ENCODE measurements at places on chromosomes 16 and 17.

DNA sequence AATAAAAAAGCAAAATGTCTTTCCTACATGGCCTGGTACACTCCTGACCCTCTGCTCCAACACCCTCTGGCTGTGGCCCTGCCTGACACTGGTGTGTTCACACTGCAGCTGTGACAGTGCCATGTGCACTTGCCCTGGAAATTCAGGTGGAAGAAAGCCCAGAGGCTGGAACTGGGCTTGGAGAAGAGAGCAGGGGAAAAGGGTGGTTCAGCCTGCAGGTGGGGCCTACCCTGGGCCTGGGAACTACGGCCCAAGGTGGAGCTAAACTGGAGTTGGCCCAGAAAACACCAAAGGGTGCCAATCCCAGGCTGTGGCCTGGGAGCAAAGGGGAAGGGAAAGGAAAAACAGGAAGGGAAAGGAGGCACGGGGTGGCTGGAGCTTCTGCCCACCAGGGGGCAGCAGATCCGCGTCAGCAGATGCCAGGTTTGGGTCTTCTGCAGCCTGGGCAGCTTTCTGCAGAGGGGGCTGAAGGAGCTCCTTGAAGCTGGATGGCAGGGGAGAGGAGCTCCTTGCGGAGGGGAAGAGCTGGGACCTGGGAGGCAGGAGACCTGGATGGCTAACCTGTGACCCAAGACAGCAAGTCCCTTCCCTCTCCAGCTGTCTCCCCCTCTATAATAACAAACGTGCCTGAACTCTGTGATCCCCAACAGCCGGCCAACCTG, 15.4 kb upstream of the CTCF start:
- DNase-seq = no peak

DNA sequence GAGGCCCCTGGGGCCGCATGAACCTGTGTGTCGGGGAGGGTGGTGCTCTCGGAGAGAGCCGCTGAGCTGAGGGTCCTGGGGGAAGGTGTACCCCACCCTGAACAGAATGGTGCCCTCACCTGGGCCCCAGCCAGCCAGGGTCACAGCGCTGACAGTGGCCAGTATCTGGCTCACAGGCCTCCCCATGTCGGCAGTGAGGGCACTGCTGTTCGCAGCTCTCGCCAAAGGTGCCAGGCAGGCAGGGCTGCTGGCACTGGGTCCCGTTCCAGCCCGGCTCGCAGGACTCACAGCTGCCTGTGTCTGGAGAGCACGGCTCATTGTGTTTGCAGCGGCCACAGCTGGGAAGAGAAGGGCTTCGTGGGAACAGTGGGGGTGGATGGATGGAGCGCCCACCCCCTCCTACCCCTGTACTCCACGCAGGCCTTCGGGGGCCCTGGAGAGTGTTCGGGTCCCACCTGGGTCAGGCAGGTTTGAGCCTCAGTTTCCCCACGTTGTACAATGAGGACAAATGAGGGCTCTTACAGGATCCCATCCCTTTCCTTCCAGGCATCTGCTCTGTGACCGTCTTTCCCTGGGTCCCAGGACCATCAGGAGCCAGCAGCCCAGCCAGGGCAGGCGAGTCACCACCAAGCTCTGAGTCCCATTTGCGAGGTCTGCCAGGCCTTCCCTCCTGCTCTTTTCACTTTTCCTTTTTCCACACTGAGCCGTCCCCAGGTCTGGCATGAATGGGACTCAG, 5.0 kb downstream of the SCARF1 start:
- DNase-seq = no peak

GRCh38 chr17:5826384-5826783, 242.1 kb upstream of the NLRP1 start:
- no peak for DNase-seq

DNA sequence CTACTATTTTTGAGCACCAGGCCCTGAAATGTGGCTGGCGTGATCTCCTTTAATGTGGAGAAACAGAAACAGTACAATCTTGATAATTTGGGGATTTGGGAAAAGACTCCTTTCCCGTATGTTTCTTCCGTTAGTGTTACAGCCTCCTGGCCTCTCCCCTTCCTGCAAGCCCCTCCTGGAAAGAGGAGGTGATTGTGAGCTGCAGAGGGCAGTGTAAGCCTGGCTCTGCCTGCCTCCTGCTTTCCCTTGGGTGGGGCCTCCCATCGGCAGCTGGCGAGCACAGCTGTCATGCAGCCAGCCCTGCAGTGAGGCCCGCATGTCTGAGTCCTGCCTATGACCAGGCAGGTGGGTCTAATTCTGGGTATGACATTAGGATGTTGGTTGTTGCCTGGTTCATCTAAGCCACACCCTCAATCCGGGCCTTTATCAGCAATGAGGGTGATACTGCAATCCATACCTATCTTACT, 48.7 kb upstream of the WSB1 start:
- DNase-seq = peak; percentile 79

DNA sequence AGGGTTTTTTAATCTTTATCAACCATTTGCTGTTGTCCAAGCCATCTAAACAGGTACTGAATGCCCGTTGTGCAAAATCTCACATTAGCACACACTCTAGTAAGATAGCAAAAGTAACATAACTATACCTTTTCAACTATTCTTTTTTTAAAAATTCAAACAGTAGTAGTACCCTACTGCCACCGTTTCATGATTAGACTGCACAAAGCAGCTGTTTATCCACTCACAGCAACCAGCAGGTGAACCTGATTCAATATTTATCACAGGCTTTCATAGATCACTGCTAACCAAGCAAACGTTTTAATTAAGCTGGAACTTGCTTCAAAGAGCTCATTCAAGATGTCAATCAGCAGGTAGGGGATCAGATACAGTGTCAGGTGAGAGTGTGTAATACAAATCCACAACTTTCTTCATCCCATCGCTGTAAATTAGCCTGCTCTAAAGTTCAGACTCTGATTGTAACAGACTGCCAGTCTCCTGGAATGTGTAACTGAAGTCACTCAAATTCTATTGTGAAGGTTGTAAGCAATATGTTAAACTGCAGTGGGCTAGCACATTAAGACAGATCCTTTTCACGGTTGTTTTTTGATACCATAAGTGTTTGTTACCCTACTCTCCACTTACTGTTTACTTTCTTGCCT, 47.3 kb downstream of the BRIP1 start:
- DNase-seq = no peak

GRCh38 chr17:74592087-74592990, at the start of gene CD300LD:
TSS of gene CD300LD (minus strand) at chr17:74592283. CDS start at chr17:74592202, 81 bp downstream.
- DNase-seq = no peak

- no peak for DNase-seq
These were observed 863.2 kb upstream of the GOT2 start for GRCh38 chr16:59597269-59597668.

GRCh38 chr17:48374650-48375230, 55.3 kb downstream of the SKAP1 start:
- no peak for DNase-seq

GRCh38 chr17:34850023-34850422, 111.2 kb downstream of the CCT6B start:
- DNase-seq = no peak

DNA sequence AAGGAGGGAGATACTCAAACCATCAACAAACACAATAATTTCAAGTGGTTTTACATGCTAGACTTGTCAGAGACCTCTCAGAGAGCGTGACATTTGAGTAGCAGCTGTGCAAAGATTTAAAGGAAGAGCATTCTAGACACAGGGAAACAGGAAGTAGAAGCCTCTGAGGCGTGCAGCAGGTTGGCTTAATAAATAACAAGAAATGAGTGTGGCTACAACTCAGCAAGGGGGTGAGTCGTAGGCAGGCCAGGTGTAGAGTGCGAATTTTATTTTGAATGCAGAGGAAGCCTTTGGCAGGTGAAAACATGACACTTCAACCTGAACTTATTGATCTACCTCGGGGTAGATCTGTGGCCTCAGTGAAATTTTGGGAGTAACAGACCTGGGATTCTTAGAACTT, 73.2 kb upstream of the MRTFB start:
- no peak for DNase-seq

DNA sequence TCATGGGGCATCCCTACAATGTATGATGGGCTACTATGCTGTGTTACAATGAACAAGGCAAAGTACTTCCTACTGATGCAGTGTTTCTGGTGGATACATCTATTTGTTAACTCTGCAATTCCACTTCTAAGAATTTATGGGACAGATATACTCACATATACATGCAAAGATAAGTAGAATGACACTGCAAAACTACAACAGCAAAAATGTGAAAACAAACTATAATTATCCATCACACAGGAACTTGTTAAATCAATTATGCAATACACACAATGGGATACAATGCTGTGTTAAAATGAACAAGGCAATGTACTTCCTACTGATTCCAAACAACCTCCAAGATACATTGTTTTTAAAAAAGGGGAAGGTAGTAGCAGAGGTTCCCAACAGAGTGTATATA, 3.2 kb downstream of the DDX52 start:
- no peak for DNase-seq

GRCh38 chr16:47008612-47009011, 35.1 kb upstream of the DNAJA2 start:
- no peak for DNase-seq

- no peak for DNase-seq
These were observed 15.5 kb downstream of the VPS35 start for GRCh38 chr16:46673320-46674013.

DNA sequence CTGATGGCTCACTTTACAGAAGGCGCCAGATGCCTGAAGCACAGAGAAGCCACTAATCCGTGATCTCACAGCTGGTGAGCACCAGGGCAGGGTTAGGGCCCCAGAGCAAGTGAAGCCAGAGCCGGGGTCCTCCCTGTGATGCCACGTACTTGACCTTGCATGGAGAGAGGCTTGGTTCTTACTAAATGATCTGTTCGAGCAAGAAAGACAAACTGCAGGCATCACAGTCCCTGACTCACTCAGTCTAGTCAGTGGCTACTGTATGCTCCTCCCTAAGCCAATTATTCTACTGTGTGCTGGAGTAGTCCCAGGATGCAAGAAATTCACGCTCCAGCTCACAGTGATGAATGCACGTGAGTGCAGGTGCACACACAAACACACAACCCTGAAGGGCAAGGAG, 55.4 kb downstream of the SDK2 start:
- DNase-seq = no peak

GRCh38 chr17:72967977-72968585, 124.4 kb downstream of the SLC39A11 start:
- DNase-seq = no peak

Data from AG09319 (cell line).